ENCODE measurements at places on chromosomes 2 and 18. TPM values are rescaled to one million over a fixed set of nuclear protein-coding genes. Genes with fewer than 3 reads are reported as not detected.

GRCh38 chr2:72630767-72631166, 195.1 kb downstream of the EXOC6B start:
- DNase-seq = peak; percentile 12

Gene GREB1
- 0.11 TPM for total RNA-seq

DNA sequence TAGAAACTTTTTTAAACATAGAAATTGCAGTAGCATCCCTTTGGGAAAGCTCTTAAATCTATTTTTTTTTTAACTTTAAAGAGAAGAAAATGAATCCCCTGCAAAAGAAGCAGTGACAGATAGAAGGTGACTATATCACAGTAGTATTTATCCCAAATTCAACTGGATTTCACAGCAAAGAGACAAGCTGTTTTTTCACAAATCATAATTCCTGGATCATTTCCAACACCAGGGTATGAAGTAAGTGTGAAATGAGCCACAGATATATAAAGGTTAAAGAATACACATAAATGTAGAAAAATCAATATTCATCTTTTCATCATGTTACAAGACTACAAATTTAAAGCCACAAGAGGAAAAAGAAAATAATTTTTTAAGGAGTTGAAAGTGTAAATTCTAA, 1404.9 kb upstream of the NXPH2 start:
- no peak for DNase-seq

GRCh38 chr18:8983195-8983594, 119.3 kb upstream of the NDUFV2 start:
- no peak for DNase-seq

Gene AGXT
- not detected for total RNA-seq

GRCh38 chr2:198004173-198004572, 199.8 kb downstream of the PLCL1 start:
- DNase-seq = no peak

DNA sequence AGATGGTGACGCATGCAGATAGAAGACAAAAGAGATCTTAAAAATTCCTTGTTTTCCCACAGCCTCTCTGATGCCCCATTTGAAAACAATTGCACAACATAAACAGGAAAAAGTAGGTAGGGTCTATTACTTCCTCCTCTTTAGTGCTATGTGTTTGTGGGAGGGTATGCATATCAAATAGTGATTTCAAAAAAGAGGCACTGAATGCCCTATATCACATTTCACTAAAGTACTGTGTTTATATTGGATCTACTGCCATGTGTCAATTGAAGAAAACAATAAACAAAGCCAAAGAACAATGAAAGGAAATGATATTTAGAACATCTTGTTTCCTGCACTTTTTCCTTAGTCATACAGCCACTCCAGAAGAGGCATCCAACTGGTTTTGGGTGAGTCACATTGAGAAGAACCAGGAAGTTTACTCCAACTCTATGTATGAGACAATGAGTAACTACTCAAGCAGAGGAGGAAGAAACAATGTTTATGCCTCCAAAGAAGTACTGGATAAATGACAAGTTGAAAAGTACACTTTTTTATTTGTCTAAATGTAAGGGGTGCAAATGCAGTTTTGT, 583.6 kb downstream of the FBXO15 start:
- peak; percentile 90 for DNase-seq

Gene DYNAP
- total RNA-seq = not detected

Gene STPG4
- total RNA-seq = not detected

Gene HRH4
- total RNA-seq = not detected

GRCh38 chr2:237448626-237449025, 34.7 kb upstream of the COL6A3 start:
- DNase-seq = no peak

GRCh38 chr2:172673056-172673683, 62.5 kb upstream of the RAPGEF4 start:
- DNase-seq = peak; percentile 56

Data from HFFc6 (cell line).